ENCODE measurements at places on chromosomes 6 and 20. TPM values are rescaled to one million over a fixed set of nuclear protein-coding genes. Genes with fewer than 3 reads are reported as not detected.

The TGM6 gene
- not detected for total RNA-seq

The MARCKS gene
- total RNA-seq: 101 TPM

The TMEM74B gene
- 4.0 TPM for total RNA-seq

The OXT gene
- total RNA-seq: not detected

The ADIG gene
- not detected for total RNA-seq

The ADTRP gene
- 172 TPM for total RNA-seq

- no peak overlapping the region for H3K27ac ChIP-seq
- no peak for DNase-seq
- no peaks in the 10 kb centered on the region for H3K27me3 ChIP-seq
- no peak overlapping the region for H3K4me3 ChIP-seq
- H3K4me1 ChIP-seq: no peaks in the 10 kb centered on the region
Measured at GRCh38 chr20:46581391-46581790, 30.9 kb upstream of the OCSTAMP start.

DNA sequence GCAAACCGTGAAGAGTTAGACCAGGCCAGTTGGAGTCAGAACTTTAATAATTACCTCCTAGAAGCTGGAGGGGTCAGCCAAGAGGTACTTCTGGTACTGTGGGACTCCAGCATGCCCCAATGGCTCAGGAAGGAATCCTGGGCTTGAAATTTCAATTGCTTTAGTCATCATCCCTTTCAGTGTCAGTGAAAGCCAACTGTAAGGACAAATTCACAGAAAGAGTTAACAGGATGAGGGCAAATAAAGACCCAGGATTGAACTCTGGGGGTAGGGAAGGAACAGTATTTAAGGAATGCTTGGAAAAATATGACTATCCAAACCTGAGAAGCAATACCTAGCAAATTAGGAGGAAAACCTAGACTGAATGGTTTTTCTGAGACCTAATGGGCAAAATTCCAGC is 735.1 kb upstream of the MARCKS start:
- H3K4me3 ChIP-seq: no peak overlapping the region
- H3K4me1 ChIP-seq: no peaks in the 10 kb centered on the region
- no peaks in the 10 kb centered on the region for H3K36me3 ChIP-seq
- no peak for DNase-seq
- H3K27me3 ChIP-seq: no peaks in the 10 kb centered on the region
- no peak overlapping the region for H3K27ac ChIP-seq

DNA sequence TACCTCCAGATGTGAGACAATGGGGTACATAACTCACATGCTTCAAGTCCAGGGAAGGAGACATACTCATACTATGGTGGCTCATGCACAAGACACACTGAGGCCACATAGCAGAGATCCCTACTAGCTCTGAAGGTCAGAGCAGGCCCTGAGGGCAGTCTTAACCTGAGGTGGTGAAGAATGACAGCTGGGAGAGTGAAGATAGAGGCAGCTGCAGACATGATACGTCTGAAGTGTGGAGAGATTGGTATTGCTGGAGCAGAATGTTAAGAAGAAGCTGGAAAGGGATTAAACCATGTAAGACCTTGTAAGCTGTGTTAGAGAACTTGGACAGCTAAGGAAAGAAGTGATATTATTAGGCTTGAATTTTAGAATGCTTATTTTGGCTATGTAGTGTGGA is 32.9 kb downstream of the PGM3 start:
- DNase-seq: no peak
- H3K4me1 ChIP-seq: no peaks in the 10 kb centered on the region
- no peak overlapping the region for H3K4me3 ChIP-seq
- H3K27me3 ChIP-seq: no peaks in the 10 kb centered on the region

DNA sequence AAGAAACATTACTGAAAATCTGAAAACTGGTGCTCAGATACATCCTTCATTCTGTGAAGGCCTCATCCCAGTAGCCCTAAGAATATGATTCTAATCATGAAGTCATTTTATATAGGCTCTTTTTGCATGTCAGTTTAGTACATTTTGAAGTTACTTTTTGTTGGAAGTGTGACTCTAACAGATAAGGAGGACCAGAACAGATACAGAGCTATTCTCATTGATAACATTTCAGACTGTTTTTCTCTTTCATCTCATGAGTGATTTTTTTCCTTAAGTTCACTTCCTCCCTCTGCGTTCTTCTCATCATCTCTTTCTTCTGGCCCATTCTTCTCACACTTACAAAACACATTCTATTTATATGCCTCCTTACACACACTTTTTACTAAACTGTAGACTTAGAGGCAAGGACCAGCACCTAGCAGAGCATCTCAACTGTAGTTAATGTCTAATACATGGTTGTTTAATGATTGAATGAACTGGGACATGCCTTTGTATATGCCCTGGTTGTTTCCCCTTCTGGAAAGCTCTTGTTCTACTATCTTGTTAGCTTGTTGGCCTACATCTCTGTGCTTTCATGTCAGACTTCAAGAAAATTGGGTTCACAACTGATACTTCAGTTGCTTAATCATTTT is 8.7 kb downstream of the CTNNBL1 start:
- H3K27me3 ChIP-seq: no peaks in the 10 kb centered on the region
- peaks cover 8% of the 10 kb centered on the region for H3K4me1 ChIP-seq
- no peaks in the 10 kb centered on the region for H3K36me3 ChIP-seq
- no peak overlapping the region for H3K27ac ChIP-seq

DNA sequence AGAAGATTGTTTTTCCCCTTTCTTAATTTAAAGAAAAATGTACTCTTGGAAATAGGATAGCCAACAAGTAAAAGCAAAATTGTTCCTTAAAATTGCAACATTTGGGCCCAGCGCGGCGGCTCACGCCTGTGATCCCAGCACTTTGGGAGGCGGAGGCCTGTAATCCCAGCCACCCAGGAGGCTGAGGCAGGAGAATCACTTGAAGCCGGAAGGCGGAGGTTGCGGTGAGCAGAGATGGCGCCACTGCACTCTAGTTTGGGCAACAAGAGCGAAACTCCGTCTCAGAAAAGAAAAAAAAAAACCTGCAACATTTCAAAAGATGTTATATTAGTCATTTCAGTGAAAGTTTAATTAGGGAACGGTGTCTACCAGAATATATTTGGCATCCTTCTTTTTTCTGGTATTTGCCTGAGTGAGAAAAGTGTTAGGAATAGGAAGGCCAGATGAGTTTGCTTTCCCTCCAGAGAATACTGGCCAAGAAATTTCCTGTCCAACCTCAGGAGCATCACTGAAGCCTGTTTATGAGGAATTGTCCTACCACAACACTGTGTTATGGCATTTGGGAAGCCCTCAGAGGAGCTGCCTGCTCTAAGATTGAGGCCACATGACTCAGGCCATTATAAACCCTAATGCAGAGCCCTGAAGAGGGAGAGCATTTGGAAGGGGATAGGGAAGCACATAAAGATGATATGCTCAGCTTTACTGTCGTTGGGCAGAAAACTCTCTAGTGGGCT is 1.2 kb upstream of the GJA1 start:
- H3K27ac ChIP-seq: no peak overlapping the region
- DNase-seq: no peak
- H3K36me3 ChIP-seq: no peaks in the 10 kb centered on the region
- H3K4me3 ChIP-seq: no peak overlapping the region
- H3K27me3 ChIP-seq: peaks cover 48% of the 10 kb centered on the region

DNA sequence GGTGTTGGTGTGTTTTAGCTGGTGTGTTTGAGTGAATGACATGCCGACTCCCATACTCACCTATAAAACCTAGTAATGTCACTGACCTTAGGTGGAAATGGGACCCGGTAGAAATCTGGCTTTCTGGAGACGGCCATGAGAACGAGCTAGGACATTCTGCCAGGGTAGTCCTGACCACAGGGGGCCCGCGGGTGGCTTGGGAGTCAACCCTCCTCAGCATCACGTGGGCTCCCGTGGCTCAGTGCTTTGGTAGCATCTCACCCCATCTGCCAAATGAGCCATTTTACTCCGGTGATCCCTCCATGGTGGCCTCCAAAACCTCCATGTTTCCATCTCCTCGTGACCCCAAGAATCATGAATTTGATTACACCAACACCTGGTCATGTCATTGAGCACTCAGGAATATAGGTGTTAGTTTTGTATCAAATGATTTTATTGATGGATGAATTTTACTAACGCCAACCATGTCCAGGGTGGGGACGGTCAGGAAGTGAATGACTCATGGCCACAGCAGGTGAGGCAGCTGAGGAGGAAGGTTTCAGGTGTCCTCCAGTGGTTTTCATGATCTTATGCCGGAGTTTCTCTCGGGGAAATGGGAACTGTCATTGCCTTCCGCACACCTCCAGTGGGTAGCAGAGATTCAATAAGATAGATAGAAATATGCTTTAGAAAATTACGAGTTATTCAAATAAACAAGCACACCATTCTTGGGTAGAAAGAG is 195.0 kb downstream of the SYNDIG1 start:
- H3K36me3 ChIP-seq: no peaks in the 10 kb centered on the region
- DNase-seq: no peak
- H3K4me1 ChIP-seq: no peaks in the 10 kb centered on the region
- no peak overlapping the region for H3K4me3 ChIP-seq

DNA sequence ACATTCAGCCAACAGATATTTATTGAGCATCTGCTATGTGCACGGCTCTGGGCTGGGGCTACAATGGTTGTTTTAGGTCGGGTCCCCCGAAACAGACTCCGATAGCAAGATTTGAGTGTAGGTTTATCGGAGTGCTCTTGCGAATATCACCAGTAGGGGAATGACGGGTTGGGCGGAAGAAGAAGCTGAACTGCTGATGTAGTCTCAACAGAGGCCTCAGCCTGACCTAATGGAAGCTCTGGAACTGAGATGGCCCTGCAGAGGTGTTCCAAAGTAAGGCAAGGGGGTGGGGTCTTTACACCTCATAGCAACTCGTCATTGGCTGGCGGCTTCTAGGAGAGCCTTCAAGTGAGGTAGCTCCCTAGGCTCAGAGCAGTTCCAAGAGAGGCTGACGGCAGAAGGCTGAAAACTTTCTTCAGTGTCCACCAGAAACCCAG is 1.1 kb downstream of the L3MBTL1 start:
- no peaks in the 10 kb centered on the region for H3K36me3 ChIP-seq
- no peak overlapping the region for H3K27ac ChIP-seq
- peaks cover 45% of the 10 kb centered on the region for H3K27me3 ChIP-seq
- no peak overlapping the region for H3K4me3 ChIP-seq
- DNase-seq: no peak
- H3K4me1 ChIP-seq: peaks cover 11% of the 10 kb centered on the region

- H3K36me3 ChIP-seq: no peaks in the 10 kb centered on the region
- no peaks in the 10 kb centered on the region for H3K27me3 ChIP-seq
- no peak for DNase-seq
- H3K27ac ChIP-seq: no peak overlapping the region
- H3K4me3 ChIP-seq: no peak overlapping the region
Measured at GRCh38 chr6:118712969-118713368, 61.6 kb upstream of the CEP85L start.

DNA sequence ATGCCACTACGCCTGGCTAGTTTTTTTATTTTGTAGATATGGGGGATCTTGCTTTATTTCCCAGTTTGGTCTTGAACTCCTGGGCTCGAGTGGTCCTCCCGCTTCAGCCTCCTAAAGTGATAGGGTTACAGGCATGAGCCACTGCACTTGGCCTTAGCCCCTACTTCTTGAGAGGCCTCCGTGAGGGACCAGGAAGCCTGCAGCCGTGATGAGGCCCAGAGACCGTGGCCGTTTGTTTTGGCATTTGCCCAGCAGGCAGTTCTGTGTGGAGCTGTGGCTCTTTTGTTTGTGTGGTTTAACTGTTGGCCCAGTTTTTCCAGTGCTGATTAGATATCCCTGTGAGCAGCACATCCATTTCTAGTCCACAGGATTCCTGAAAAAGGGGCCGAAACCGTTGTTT is 39.8 kb downstream of the SRSF3 start:
- H3K27me3 ChIP-seq: no peaks in the 10 kb centered on the region
- H3K4me3 ChIP-seq: no peak overlapping the region
- peaks cover 7% of the 10 kb centered on the region for H3K4me1 ChIP-seq

DNA sequence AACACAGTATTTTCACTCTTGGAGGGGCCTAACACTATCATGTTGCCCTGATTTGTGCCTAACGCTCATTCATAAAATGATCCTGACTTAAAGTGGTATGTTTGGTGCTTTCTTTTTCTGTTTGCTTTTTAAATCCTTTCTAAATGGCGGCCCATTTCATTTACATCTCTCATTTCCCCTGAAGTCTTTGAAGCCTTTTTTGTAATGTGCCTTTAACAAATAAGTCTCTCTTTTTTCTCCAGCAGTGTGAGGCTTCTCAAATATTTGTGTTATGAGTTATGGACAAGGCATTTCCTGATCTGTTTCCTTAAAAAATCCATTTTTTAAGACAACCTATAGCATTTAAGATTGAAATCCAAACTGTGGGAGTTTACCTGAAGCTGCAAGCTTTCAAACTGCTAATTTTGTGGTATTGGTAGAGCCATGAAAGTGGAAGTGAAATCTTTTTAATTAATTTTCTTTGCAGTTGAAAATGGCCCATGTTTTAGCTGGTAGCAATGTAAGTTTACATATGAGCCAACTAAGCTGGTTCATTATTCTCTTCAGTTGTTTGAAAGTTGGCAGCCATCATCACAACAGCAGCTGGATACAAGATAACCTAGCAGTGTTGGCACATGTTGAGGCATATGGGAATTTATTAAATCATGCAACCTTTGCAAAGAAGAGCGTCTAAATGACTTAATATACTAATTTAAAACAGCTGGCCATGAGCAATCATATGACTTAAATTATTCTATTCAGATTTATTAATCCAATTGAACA is 469.7 kb downstream of the CDKAL1 start:
- no peak overlapping the region for H3K4me3 ChIP-seq
- no peaks in the 10 kb centered on the region for H3K36me3 ChIP-seq
- H3K4me1 ChIP-seq: no peaks in the 10 kb centered on the region
- no peak overlapping the region for H3K27ac ChIP-seq
- H3K27me3 ChIP-seq: no peaks in the 10 kb centered on the region

- no peaks in the 10 kb centered on the region for H3K36me3 ChIP-seq
- no peaks in the 10 kb centered on the region for H3K27me3 ChIP-seq
- no peak for DNase-seq
- no peaks in the 10 kb centered on the region for H3K4me1 ChIP-seq
- H3K4me3 ChIP-seq: no peak overlapping the region
Measured at GRCh38 chr6:157061770-157062594, 261.3 kb downstream of the TMEM242 start.

DNA sequence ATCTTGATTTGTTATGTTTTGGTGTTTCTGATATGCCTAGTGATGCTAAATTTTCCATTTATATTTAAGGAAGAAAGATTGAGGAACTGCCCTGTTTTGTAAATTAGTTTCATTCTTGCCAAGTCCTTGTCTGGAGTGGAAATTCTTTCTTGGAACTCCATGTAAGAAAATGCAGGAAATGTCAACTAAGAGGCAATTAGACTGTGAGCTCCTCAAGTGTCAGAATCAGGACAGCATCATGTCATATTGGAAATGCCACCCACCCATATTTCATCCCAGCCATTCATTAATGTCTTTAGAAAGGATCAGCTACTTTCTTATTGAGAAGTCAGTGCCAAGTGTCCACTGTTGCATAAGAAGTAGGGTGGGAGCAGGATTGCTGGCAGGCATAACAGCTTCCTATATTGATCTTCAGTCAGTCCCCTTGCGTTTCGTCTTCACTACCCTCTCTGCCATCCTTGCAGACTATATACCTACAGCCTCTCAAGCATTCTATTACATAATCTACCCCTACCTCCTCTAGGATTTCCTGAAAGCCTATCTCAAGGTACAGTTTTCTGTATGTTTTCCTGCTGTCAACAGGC is 42.4 kb downstream of the HAO1 start:
- H3K36me3 ChIP-seq: no peaks in the 10 kb centered on the region
- H3K27me3 ChIP-seq: no peaks in the 10 kb centered on the region
- H3K4me3 ChIP-seq: no peak overlapping the region

All from transverse colon (tissue), 4 donors.